ENCODE measurements at places on chromosomes 4 and X.

DNA sequence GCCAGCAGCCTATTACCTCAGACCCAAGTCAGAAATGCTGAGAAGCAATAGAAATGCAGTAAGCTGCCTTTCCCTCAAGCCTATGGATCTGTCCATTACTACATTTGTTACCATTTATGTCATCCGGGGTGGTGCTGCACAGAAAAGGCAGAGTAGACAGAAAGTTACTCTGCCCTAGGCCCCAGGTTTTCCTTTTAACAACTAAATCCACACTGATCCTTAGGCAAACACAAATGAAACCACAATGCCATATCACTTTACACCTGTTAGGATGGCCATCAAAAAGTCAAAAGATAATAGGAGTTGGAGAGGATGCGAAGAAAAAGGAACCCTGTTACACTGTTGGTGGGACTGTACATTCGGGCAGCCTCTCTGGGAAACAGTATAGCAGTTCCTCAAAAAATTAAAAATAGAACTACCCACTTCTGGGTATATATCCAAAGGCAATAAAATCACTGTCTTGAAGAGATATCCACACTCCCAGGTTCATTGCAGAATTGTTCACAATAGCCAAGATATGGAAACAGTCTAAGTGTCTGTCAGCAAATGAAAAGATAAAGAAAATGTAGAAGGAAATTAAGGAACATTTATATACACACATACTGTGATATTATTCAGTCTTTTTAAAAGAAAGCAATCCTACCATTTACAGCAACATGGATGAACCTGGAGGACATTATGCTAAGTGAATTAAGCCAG, 186.3 kb downstream of the NWD2 start:
- no peak for DNase-seq

DNA sequence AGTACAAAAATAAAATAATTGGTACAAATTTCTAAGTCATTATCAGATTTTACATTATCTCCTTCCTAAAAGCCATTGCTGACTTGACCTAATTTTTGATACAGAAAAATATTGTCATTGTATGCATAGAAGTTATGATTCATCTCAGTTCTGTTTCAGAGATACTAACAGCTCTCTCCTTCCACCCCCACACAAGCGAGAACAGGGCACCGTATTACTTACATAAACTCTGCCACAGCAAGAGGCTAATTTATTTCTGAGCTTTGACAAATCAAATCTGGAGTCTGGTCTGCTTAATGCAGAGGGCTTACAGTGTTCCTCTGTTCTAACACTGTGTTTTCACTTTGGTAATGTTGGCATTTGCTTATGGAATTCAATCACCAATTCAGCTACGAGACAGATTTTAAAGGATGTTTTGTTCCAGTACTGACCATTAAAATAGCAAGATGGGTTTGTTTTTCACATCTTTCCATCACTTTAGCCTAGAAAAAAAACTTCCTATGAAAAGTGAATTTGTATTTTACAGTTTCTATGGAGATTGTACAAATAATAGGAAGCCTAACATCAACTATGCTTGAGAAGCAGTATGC, 181.8 kb downstream of the USP46 start:
- DNase-seq: no peak

DNA sequence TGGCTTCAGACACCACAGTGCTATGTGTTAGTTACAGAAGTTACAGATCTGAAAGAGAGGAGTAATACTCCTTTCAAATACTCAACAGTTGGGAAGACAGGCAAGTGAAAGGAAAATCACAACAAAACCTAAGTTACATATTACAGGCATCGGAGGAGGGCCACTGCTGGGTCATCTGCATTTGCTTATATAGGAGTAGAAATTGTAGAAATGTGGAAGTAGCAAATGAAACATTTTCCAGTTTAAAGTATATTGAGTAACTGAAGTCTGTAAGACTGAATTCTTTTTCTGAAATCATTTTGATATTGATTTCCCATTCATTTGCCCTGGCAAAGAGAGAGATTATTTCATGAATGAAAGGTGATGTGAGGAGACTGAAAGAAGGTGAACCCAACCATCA, 201.7 kb downstream of the SPRY1 start:
- no peak for DNase-seq

DNA sequence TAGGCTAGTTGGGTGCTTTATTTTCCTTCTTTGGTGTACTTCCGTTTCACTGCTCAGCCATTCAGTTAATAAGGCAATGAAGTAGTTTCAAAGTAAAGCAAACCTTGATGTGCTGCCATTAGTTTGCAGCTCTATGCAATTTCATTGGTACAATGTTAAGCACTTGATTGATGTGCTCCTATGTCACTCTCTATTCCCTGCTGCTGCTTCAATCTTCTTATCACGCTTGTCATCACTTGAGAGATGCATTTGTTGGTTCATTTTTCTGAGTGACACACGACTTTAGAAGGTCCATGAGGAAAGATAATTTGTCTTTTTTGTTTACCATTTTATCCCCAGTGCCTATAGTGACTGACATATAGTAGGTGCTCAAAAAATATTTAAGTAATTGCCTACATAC, 871.0 kb upstream of the PABPC4L start:
- no peak for DNase-seq

GRCh38 chrX:47093248-47093647, 15.0 kb downstream of the RGN start:
- DNase-seq: no peak

DNA sequence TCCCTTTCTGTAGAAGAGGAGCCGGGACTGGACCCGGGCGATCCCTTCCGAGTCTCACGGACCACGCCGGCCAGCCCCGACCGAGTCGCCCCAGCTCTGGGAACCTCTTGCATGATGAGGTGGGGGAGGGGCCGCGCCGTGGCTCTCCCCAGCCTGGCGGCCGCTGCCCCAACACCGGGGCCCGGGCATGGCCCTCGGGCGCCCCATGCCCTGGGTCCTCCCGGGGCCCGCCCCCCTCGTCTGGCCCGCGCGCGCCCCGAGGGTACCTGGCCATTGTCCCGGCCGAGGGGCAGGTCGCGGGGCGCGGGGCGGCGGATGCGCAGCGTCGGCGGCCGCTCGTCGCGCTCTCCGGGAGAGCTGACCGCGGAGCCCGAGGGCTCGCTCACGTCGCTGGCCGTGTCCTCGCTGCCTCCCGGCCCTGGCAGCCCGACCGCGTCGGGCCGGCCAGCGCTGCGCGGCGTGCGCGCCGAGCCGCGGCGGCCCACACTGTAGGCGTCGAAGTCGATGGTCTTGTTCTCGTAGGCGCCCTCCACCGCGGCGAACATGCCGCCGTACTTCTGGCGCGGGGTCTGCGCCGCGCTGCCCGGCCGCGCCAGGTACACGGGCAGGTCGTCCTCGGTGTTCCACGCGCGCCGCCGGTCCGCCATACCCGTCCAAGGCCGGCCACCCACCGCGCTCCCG, 423 bp downstream of the CRMP1 start:
- no peak for DNase-seq

GRCh38 chr4:7044137-7044930, 1.2 kb downstream of the TADA2B start:
- no peak for DNase-seq

DNA sequence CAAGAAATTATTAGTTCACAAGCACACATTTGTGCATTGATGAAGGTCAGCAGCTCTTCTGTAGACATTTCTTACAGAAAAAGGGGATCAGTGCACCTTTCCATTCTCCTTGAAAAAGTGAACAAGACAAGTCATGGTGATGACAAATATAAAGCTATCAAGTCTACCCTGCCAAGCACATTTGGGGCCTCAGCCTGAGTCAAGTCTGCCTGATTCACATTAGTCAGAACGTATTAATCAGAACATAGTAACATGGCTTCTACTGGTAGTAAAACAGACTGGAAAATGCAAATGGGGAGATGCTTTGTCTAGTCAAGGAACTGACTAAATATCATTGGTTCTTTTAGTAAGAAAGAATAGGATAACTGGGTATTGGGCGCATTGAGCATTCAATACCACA, 2305.1 kb downstream of the PCDH7 start:
- no peak for DNase-seq

- no peak for DNase-seq
These were observed 71.4 kb downstream of the COX7B2 start for GRCh38 chr4:46837639-46838038.

GRCh38 chr4:48033825-48034413, 17.3 kb downstream of the NIPAL1 start:
- DNase-seq: no peak
